ENCODE measurements at places on chromosomes 3 and 15.

- no peak for DNase-seq
Measured at GRCh38 chr3:4460334-4460733, 6.7 kb downstream of the SUMF1 start.

- DNase-seq, result no peak
Measured at GRCh38 chr3:8610951-8611350, 33.6 kb downstream of the SSUH2 start.

- peak; percentile 65 for DNase-seq
Measured at GRCh38 chr3:73255609-73256029, 194.2 kb downstream of the EBLN2 start.

DNA sequence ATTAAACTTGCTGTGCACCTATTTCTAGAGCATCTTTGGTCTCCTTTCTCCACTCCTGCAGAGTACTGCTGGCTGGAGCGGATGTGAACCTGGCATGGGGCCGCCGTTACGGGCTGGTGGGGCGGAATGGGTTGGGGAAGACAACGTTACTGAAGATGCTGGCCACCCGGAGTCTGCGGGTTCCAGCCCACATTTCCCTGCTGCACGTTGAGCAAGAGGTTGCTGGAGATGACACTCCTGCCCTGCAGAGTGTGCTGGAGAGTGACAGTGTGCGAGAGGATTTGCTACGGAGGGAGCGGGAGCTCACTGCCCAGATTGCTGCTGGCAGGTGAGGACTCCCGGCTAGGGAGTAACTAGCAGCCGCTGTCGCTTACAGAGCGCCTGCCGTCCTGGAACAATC lies 2.1 kb downstream of the ABCF3 start:
- DNase-seq, result no peak

DNA sequence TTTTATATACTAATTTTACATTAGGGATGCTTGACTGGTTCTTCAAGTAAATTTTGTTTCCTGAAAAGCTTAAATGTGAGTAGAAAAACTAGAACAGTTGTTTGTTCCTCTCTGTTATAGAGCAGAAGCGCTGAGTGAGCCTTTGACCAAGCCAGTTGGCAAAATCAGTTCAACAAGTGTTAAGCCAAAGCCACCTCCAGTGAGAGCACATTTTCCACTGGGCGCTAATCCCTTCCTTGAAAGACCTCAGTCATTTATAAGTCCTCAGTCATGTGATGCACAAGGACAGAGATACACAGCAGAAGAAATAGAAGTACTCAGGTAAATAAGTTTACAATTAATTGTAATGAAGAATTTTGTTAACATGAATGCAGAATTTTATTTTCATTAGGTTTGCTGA lies 14.6 kb downstream of the CAPN7 start:
- DNase-seq, result no peak

DNA sequence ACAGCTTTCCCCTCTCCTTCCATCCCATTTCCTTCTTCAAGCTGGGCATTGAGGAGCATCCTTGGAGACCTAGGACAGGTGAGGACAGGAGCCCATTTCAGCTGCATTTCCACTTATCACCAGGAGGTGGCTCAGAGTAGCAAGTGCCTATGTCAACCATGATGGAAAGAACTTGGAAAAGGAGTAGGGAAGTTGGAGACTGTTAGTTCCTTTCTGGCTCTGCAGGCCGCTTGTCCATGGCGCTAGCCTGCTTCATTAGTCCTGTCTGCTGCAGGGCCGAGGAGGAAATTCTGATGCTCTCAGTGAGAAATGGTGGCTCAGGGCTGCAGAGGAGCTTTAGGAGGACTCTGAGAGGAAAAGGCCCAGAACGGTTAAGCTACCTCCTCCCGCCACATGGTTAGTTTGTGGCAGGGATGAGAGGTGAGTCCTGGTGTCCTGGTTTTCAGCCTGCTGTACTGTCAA lies 7.0 kb upstream of the CD276 start:
- peak; percentile 2 for DNase-seq

GRCh38 chr15:74502301-74502700 lies 38.7 kb upstream of the ARID3B start:
- no peak for DNase-seq

GRCh38 chr3:9196020-9196419 lies 53.4 kb downstream of the SRGAP3 start:
- DNase-seq, result no peak

- no peak for DNase-seq
Measured at GRCh38 chr3:195550723-195551122, 7.6 kb upstream of the PPP1R2 start.

DNA sequence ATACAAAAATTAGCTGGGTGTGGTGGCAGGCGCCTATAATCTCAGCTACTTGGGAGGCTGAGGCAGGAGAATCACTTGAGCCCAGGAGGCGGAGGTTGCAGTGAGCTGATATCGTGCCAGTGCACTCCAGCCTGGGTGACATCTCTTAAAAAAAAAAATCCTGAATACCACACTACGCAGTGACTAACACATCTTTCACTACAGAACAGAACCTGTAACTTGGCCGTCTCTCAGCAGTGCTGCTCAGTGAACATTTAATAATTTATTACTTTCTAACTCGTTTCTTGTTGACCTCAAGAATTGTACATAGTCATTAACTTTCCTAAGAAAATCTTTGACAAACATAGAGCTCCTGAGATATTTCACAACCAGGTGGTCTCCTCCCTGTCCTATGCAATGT lies 3.8 kb downstream of the GREM1 start:
- no peak for DNase-seq

GRCh38 chr3:189974359-189974758 lies 146.3 kb downstream of the P3H2 start:
- no peak for DNase-seq

DNA sequence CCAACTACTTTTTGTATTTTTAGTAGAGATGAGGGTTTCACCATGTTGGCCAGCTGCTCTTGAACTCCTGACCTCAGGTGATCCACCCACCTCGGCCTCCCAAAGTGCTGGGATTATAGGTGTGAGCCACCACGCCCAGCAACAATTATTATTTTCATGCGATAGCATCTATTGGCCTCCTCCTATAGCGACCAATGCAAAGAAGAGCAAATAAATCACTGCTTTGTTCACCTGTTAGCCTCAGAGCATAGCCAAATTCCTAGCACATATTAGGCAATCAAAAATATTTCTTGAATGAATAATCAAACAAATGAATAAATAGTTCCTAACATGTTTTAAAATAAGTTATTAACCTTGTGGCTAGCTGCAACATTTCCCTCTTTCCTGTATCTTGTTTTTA lies 36.8 kb upstream of the TNFSF10 start:
- DNase-seq, result no peak

DNA sequence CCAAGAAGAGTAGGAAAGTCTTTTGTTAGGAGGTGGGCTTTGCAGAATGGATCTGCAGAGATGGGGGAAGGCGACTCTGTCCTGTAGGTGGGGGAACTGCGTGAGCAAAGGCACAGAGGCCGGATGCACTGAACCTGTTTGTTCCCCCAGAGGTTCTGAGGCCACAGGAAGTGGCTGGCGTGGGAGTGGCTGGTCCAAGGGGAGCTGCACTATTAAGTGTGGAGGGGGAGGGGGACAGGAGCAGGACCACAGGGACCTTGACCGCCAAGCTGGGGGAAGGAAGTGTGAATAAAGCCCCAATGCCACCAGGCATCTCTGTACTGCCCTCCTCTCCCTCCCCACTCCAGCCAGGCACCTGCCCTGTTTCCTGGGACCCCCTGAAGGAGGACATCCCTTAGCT lies 51.8 kb downstream of the CYP11A1 start:
- DNase-seq, result no peak

DNA sequence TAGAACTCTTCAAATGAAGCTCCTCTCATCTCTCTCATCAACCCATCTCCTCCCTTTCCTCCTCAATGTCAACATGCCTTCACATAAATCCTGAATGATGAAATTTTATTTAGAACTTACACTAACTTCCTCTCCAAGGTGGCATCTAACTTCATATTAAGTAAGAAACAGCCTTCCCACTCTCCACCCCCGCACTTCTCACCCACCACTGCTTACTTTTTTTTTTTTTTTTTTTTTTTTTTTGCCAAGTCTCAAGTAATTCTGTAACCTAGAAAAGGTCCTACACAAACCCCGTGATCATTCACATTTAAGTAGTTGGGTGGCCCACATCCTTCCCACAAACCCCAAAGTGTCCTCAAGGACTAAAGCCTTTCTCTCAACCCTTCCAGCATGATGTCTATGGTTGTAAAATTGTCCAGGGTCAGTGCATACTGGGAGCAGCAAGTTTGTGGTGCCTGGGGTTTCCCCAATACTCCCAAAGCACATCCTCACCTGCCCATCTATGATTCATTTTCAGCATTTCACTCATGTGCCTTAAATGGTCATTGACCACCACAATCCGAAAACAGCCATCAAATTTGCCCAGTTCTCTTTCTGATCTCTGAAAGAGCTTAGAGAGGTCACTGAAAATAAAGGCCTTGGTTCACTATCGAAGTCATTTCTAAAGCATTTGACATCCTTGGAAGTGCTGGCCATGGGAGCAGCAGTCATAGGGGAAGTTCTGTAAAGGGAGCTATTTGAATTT lies 47.2 kb downstream of the CD86 start:
- no peak for DNase-seq

- no peak for DNase-seq
Measured at GRCh38 chr3:138835397-138835757, 649 bp upstream of the PIK3CB start.

- DNase-seq, result no peak
Measured at GRCh38 chr3:114698146-114699105, 404.6 kb downstream of the TIGIT start.

DNA sequence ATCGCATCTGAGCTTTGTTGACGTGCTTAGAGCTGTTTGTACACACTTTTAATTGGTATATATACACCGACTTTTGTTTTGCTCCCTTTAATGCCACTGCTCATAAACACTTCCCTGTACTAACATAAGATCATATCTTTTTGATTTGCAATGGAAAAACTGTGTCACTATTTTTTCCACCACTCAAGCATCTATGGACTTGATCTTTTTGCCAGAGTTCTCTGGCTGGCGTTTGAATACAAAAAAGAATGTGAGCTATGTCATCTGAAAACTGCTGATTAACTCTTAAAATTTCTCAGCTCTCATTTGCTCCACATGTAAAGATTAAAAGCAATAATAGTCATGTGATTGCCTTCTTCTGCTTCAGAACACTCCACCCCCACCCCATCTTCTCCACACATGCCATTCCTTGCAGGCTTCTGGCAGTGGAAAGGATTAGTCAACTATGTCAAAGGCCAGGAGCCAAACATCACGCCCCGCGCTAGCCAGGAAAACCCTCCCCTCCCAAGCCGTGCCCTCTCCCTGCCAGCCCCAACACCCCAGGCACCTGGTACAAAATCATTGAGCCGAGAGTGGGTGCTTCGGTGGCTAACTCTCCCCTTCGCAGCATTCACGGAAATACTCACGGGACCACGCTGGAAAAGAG lies 123.4 kb upstream of the MEF2A start:
- no peak for DNase-seq

GRCh38 chr15:101765772-101766456 lies 37.4 kb upstream of the OR4F6 start:
- no peak for DNase-seq

DNA sequence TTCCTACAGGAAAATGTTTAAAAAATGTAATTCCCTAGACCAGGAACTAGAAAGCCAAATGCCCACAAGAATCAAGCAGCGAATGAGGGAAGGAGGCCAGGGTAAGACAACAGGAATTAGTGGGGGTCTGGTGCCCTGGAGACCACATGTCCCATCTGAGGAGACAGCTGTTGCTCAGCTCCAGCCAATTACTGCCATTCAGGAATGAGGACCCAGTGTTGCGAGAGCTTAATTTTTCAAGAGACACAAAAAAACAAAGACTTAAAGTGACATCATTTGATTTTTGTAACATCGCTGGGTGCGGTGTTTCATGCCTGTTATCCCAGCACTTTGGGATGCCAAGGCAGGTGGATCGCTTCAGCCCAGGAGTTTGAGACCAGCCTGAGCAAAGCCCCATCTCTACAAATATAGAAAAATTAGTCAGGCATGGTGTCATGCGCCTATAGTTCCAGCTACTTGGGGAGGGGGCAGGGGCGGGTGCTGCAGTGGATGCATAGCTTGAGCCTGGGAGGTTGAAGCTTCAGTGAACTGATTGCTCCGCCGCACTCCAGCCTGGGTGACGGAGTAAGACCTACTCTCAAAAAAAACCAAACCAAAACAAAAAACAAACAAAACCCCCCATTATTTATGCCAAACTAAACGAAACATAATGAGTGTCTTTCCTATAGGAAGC lies 52.8 kb upstream of the LRIG1 start:
- no peak for DNase-seq

DNA sequence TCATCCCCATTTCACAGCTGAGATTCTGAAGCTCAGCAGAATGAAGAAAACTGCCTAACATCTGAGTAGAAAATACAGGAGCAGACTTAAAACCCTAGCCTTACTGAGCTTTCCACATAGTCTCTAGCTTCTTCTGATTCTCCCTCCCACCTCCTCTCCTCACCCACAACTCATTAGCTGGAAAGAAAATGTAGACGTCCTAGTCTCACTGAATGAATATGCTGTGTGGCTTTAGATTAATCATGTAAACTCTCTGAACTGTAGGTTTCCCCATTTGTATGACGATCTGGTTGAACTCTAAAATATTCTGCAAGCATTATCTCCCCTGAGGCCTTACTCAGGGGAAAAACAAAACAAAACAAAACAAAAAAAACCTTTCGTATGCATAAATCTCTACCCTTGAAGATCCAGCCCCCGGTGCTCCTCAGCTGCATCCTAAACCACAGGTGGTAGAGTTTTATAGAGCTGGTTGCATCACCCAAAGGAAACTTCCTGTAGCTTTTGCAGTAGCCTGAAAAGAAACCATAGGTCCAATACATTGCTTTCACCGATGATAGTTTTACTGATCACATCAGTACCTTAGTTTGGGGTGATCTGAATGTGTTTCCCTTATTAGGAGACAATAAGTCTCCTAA lies 40.6 kb downstream of the FOXB1 start:
- DNase-seq, result no peak

GRCh38 chr15:59443341-59444072 lies 5.5 kb downstream of the FAM81A start:
- DNase-seq, result no peak

DNA sequence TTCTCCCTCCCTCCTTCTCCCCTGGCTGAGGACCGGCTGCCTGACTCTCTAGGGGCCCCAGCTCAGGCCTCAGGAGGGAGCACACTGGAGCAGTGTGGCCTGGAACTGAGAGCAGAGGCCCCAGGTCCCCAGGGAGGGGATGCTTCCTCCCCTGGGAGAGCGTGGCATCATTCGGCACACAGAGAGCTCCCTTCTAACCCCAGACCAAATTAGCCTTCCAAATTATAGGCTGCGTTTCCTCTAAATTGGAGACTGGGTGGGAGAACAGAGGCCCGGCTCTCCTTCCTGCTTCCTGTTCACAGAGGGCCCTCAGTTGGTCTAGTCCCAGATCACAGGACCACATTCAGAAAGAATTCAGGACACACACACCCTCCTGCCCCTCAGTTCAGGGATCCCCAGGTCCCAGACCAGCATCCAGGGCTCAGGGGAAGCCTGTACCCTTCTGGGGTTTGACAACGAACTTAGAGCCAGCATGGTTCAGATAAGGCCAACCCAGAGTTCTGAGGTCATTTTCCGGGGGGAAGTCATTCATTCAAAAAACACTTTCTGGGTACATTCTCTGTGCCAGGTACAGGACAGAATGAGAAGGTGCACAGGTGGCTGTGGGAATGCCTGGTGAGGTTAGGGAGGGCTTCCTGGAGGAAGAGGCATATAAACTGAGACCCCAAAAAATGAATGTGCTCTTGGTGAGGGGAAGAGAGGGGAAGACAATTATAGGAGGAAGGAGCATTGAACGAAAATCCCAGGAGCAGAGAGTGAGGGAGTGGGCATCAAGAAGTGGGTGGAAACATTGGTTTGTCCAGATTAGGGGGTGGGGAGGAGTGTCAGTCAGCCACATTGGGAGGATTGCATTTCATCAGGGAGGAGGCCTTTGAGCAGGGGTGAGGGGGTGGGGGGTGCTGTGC lies 28.4 kb upstream of the RPL29 start:
- DNase-seq, result no peak

- DNase-seq, result no peak
Measured at GRCh38 chr3:11089931-11090330, 64.4 kb upstream of the HRH1 start.

Measured in DMS153 (cell line).